Stimulated activated CD4-positive, alpha-beta T cell treated with anti-CD3 and anti-CD28 coated beads, TNF-alpha, amount 100 ng/mL, for 4 hours (primary cell): ENCODE measurements at places on chromosomes 12 and 14.
A peak's percentile ranks its signal among the peaks of the same experiment; 100 is the strongest.

DNA sequence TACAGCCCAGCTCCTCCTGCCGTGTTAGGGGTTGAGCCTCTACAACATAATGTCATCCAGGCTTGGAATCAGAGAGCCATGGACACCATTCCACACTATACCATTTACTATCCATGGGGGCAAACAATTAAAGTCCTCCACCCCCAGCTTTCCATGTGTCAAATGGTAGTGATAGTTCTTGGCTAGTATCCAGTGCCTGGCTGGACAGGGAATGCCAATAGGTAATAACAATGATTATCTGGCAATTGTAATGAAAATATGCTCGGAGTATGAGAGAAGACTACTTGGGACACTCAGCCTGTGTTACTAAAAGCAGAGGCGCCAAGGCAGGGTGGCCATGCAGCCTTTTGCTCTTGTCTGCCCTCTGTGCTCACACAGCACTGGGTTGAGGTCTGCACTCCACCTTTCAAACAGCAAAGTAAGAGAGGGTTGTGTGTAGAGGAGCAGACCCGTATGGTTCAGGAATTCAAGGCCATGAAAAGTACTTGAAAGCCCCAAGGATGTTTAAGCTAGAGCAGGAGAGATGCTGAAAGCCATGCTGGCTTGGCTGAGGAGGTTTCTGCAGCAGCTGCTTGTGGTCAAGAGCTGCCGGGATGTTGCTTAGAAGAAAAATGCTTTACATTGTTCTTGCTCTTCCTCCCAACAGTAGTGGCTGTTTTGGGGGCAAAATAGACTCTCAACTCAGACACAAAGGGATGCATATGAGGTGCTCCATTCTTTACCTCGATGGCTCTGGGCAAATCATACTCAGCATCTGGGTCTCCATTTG is 10.6 kb downstream of the SERPINA3 start:
- no peak for DNase-seq

GRCh38 chr12:10278104-10278503 is 29.6 kb upstream of the KLRD1 start:
- no peak for DNase-seq

DNA sequence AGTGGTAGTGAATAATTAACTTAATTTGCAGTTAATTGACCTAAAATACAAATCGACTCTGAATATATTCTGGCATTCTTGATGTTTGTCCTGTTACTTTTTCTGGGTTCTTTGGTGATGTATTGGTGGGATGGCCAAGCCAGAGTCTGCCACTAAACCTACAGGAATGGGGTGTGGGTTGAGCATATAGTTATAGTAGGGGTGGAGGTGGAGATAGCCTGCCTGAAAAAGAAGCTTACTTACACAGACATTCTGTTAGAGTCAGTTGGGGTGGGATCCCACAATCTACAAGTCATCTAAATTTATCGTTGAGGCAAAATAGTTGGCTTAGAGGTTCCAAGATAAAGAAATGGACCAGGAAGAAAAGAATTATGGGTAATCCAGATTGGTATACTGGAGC is 787.7 kb downstream of the TMTC2 start:
- DNase-seq: no peak

DNA sequence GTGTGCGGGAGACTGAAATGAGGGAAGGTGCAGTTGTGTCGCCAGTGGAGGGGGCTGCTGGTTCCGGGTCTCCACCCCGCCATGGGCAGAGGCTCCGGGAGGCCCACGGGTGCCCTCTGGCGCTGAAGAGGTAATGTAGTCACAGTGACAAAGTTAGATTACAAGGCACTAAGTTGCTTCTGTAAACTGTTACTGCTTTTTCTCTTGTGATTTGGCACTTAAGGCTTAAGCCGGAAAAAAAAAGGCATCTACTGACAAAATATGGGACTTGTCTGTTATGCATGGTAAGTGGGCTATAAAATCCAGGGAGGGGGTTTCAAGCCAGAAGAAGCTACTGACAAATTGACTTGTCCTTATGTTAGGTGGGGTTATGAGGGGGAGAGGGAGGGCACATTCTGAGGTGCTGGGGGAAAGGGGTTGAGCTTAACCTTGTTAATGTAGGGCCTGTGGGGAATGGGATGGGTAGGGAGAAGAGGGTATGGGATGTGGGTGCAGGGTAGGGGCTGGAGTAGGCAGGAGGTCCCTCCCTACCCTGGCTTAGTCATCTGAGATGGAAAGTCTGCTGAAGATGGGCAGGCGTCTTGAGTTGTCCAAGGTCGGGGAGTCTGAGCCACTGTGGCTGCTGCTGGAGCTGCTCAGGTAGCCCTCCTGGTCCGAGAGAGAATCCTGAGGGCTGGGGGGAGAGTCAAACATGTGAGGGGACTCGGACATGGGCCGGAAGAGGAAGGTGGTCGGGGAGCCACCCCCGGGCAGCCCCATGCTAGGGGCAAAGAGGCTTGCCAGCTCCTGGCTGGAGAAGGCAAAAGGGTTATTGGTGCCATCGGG is 3.7 kb downstream of the ZFP36L1 start:
- peak; percentile 72 for DNase-seq

DNA sequence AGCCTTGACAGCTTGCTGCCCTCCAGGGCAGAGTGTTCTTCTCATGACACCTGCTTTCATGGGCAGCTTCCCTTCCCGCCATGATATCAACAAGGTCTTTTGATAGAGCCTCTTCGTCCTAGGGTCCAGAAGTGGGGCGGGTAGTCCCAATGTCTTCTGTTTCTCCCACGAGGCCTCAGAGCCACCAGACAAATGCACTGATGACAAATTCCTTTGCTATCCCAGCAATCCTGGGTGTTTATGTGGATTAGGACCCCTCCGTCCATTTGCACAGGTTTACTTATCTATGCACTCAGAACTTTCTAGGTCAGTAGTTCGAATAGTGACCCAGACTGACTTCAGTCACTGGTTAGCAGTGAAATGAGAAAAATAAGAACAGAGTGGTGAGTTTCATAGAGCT is 52.6 kb upstream of the PRMT8 start:
- DNase-seq: no peak

DNA sequence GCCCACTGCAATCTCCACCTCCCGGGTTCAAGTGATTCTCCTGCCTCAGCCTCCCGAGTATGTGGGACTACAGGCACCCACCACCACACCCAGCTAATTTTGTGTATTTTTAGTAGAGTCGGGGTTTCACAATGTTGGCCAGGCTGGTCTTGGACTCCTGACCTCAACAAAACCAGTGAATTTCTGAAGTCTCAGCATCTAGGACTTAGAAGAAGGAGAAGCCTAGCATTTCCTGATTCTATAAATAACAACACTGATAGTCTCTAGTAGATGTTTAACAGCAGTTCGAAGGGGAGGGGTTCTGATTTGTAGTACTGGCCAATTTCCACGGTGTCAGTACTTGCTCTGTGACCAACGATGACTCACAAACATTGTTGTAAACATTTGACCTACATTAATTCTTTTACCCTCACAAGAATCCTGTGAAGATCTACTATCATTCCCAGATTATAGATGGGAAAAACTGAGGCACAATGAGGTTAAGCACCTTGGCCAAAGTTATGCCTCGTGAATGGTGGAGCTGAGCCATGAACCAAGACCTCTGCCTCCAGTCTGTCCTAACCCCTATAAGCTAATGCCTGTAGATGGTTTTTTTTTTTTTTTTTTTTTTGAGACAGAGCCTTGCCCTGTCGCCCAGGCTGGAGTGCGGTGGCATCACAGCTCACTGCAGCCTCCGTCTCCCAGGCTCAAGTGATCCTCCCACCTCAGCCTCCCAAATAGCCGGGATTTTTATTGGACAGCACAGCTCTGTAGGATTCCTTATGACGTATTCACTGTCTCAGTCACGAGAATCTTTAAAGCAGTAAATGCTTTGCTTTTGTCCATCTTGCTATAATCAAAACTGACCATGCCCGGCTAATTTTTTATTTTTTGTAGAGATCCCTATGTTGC is 5.2 kb downstream of the P2RX4 start:
- no peak for DNase-seq

DNA sequence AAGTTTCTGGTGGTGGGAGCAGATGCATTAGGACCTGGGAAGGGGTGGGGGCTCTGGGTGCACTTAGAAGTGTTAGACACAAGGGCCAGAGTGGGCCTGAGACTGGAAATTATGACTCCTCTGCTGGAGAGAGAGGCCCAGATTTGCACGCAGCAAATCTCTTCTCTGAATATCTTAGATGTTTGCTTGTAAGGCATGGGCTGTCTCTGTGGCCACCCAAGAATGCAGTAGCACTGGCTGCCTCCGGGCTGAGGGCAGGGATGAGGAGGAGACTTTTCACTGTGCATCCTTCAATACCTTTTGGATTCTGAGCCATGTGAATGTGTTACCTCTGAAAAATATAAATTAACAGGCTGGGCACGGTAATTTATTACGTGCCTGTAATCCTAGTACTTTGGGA is 14.0 kb upstream of the RABGGTA start:
- DNase-seq: no peak

- no peak for DNase-seq
Measured at GRCh38 chr14:56659964-56660551, 80.5 kb downstream of the TMEM260 start.

DNA sequence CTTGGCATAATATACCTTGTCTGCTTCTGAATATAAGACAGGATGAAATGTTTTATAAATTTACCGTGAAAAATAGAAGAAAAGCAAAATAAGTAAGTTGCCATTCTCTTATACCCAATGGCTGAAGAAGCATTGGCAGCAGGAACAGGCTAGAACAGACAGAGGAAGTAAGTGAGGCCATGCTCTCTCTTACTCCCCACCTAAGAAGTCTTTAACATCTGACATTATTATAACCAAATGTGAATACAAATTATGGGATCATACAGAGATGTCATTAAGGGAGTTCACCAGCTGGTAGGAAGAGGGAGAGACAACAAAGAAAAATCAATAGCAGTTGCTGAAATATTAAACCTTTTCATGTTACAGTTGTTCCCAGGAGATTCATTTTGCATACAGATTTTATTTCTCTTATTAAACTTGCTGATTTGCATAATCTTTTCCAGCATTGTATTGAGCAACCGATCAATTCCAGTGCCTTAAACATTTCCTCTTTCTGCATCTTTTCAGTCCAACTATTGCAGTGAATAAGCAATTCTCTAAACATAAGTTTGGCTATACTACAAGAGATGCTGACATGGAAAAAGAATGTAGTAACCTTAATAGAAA is 270.6 kb downstream of the SLC6A15 start:
- DNase-seq: no peak

- no peak for DNase-seq
Measured at GRCh38 chr14:50008974-50009373, 107.4 kb downstream of the VCPKMT start.

GRCh38 chr12:106197906-106198623 is 49.8 kb downstream of the CKAP4 start:
- no peak for DNase-seq

DNA sequence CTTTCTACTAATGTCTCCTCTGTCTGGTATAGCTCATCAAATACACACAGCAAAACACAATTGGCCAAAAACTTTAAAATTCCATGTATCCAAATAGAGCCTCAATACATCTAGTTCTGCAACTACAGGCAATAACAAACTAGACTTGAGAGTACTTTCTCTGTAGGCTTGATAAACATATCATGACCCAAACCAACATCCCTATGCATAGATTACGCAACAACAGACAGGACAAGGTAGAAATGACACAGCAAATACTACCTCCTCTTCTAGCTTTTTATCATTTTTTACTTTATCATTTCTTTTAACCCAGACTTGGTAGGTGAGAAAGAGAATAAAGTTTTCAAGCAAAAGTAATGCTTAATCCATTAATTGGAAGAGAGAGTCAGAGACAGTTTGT is 41.8 kb downstream of the EML5 start:
- no peak for DNase-seq

DNA sequence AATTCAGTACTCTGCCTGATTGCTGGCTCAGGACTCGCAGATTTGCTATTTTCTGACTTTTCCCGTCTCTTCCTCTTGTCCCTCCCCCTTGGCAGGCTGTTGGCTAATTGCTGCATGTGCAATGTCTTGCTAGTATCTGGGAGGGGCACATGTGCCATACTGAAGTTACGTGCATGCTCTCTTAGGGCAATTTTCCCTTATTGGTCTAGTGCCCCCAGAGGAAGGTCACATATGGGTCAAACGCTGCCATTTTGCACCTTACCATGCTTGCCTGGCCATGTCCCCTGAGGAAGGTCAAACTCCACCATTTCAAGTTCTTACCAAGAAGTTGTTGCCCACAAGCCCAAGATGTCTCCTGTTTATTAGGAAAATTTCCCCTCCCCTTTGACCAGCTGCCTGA is 13.9 kb upstream of the ERC1 start:
- no peak for DNase-seq

- DNase-seq: no peak
Measured at GRCh38 chr12:39287409-39287808, 155.5 kb downstream of the KIF21A start.

DNA sequence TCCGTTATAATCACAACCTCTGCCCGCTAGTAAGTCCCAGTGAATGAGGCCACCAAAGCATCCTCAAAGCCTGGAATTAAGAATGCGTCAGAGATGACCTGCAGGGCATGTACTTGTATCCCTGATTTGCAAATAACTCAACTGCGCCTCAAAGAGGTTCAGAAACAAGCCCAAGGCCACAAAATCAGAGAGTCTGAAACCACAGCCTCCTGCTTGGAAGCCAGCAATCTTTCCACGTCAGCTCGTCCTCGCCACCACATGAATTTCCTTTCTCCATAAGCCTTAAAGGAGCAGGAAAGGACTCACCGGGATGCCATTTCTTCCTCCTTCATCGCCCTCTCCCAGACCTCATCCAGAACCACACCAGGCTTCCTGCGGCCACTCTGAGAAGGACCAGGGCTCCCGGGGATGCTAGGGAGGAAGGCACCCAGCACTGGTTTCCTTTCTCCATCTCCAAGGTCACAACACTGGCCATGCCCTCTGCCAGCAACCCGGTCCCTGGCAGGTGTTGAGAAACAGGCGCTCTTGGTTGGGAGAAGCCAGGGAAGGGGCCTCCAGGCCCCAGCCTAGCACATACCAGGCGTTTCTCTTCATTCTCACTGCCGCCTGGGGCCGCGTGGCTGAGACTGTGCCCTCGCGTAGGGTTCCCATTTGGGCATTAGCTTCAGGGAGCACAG is 191.2 kb upstream of the DIO3 start:
- DNase-seq: no peak

DNA sequence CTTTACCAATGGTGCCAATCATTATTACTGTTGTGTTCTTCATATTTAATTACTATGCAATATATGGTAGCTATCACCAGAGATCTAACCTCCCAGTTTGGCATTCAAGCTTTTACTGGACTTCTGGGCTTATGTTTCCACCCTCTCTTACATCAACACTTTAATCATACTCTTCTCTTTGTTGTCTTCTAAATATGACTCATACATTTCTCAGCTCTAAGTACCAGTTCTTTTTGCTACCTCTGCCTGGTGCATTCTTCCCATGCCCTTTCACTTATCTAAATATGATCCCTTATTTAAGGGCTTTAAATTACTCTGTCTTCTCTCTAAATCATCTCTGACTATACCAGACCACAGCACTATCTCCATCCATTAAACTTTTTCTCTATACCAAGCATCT is 246.1 kb upstream of the CCDC196 start:
- DNase-seq: no peak

GRCh38 chr12:105825141-105825540 is 313.6 kb downstream of the NUAK1 start:
- DNase-seq: no peak

DNA sequence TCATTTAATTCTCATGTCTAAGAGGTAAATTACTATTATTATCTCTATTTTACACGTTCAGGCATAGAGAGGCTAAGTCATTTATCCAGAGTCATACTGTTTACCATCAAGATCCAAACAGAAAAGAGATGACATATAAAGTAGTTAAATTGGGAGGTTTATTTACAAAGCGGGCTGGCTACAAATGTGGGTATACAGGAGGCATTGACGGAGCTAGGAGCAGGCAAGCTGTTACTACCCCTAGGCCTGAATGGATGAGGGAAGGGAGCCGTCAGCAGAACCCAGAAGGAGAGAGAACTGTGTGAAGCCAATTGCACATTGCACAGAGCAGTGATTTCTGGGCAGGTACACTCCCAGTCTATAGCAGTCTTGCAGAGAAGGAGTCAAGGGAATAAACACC is 39.8 kb downstream of the DACT1 start:
- no peak for DNase-seq
